ENCODE measurements at places on chromosomes 3 and 15. TPM values are rescaled to one million over a fixed set of nuclear protein-coding genes. Genes with fewer than 3 reads are reported as not detected.

- no peaks in the 10 kb centered on the region for H3K27me3 ChIP-seq
- H3K4me1 ChIP-seq: peaks cover 8% of the 10 kb centered on the region
- H3K27ac ChIP-seq: no peak overlapping the region
- H3K36me3 ChIP-seq: peaks cover 16% of the 10 kb centered on the region
Measured at GRCh38 chr3:47908744-47909143, 105.8 kb downstream of the DHX30 start.

DNA sequence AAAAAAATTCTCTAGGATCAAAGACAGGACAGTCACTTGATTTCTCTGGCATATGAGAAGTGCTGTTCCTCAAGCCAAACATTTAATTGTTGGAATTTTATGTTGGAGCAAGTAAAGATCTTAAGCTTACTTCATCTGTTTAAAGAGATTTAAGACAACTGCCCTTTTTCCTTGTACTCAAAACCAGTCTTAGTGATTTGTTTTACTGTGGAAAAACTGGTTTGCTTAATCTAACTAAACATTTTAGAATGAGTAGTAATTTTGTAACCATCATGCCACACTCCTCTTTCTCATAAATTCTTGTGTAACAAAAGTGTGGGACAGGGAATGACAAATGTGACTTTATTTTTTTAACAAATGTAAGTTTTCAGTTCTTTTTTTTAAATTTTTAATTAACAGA, 18.4 kb downstream of the PRKCI start:
- H3K4me1 ChIP-seq: peaks cover 7% of the 10 kb centered on the region
- no peak for DNase-seq
- no peak overlapping the region for H3K27ac ChIP-seq
- H3K36me3 ChIP-seq: peaks cover 23% of the 10 kb centered on the region

GRCh38 chr3:158671821-158672214, 630 bp downstream of the LXN start:
- peaks cover 17% of the 10 kb centered on the region for H3K4me1 ChIP-seq
- H3K27me3 ChIP-seq: no peaks in the 10 kb centered on the region
- H3K27ac ChIP-seq: peak overlapping the region; percentile 90
- DNase-seq: no peak

The POPDC2 gene
- 0.53 TPM for total RNA-seq

DNA sequence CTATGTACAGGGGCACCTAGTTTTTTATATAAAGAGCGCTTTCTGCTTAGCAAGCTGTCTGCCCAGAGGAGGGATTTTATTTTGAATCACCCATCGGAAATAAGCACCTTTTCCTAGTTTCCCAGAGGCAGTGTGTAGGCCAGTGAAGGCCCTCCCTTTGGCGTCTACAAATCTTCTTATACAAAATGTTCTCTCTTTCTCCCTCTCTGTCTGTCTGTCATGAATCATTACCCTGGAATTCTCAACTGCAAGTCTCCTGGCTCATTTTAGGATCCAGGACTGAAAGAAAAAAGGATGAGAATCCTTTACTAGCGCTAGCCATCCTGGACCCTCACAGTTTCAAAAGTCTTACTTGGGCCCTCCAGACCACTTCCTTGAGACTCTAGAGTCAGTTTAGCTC, 728.1 kb downstream of the OTOL1 start:
- no peak for DNase-seq
- H3K27ac ChIP-seq: no peak overlapping the region
- H3K36me3 ChIP-seq: peaks cover 16% of the 10 kb centered on the region
- no peaks in the 10 kb centered on the region for H3K27me3 ChIP-seq
- H3K4me1 ChIP-seq: peaks cover 3% of the 10 kb centered on the region
- H3K4me3 ChIP-seq: no peak overlapping the region

- no peak for DNase-seq
- H3K36me3 ChIP-seq: no peaks in the 10 kb centered on the region
- H3K4me3 ChIP-seq: no peak overlapping the region
- peaks cover 33% of the 10 kb centered on the region for H3K4me1 ChIP-seq
Measured at GRCh38 chr15:40949756-40950207, 3.5 kb upstream of the CHAC1 start.

- no peak overlapping the region for H3K4me3 ChIP-seq
- no peaks in the 10 kb centered on the region for H3K27me3 ChIP-seq
- H3K4me1 ChIP-seq: peaks cover 17% of the 10 kb centered on the region
- no peaks in the 10 kb centered on the region for H3K36me3 ChIP-seq
- peak overlapping the region; percentile 57 for H3K27ac ChIP-seq
Measured at GRCh38 chr15:78070049-78070700, 7.3 kb downstream of the TBC1D2B start.

The SLC24A5 gene
- not detected for total RNA-seq

The ACTRT3 gene
- total RNA-seq: 2.7 TPM

The ZNF621 gene
- total RNA-seq: 17.7 TPM

GRCh38 chr15:58472821-58473581, 41.2 kb downstream of the LIPC start:
- DNase-seq: no peak
- no peaks in the 10 kb centered on the region for H3K27me3 ChIP-seq
- H3K27ac ChIP-seq: peak overlapping the region; percentile 54

The KBTBD12 gene
- 0.22 TPM for total RNA-seq

The OCA2 gene
- total RNA-seq: 0.27 TPM

GRCh38 chr3:107969525-107969924, 121.3 kb downstream of the CD47 start:
- H3K36me3 ChIP-seq: no peaks in the 10 kb centered on the region
- H3K27me3 ChIP-seq: no peaks in the 10 kb centered on the region
- H3K27ac ChIP-seq: no peak overlapping the region
- H3K4me3 ChIP-seq: no peak overlapping the region

The PRSS50 gene
- 1.4 TPM for total RNA-seq

All from WTC11 (cell line).